ENCODE measurements at places on chromosomes 7 and 10.

DNA sequence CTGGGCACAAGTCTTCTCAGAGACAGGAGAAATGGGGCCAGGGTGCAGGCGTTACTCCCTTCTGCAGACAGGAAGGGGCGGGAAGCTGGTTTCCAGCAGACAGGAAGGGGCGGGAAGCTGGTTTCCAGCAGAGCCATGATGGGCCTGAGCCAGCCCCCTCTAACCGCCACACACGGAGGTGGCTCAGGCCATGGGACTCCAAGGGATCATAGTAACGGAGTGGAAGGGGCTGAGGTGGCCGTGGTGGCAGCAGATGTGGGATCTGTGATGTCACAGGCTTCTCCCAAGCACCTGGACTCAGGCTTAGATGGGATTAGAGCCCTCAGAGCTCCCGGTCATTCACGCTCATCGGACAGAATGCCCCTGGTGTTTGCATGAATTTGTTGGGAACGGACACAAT is 177.8 kb downstream of the USP6NL start:
- no peak for DNase-seq

- peak; percentile 48 for DNase-seq
These were observed 54.1 kb downstream of the MTERF1 start for GRCh38 chr7:91826377-91826776.

GRCh38 chr7:82443547-82444219 is at the start of gene CACNA2D1:
CACNA2D1 (minus strand) TSS chr7:82443777.
- DNase-seq: peak; percentile 93

DNA sequence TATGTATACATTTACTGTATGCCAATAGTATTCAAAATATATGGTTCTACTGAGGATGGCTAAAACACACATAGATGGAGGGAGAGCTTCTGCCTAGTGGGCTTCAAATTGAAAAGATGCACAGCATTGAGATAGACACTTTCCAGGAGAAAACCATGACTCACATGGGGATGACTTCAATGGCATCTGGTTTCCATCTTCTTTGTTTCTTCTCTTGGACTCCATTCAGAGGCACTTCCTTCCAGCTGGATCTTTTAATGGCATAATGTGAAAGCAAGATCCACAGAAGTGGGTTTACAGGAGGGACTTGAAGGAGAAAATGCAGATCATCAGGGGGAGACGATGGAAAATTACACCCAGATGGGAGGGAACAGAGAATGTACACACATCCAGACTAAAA is 84.9 kb downstream of the ZNF365 start:
- DNase-seq: peak; percentile 80

GRCh38 chr10:25304606-25305005 is 129.8 kb downstream of the GPR158 start:
- DNase-seq: no peak

DNA sequence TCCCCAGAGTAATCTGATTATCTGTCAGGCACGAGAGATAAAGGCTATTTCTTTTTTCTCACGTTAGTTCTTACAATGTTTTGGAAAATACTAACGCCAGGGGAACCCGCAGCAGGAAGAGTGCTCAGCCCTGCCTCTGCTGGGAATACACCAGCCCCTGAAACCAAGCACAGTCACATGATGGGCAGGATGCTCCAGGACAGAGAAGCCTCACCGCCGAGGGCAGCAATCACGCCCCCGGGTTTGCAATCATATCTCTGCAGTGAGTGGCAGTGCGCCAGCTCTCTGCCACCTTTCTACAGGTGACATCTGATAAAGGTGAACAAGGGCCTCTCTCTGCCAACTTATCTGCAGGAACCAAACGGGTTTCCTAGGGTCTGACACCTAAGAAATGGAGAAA is 39.8 kb downstream of the BRI3 start:
- no peak for DNase-seq

- no peak for DNase-seq
These were observed 486.7 kb downstream of the SDK1 start for GRCh38 chr7:3787717-3788264.

DNA sequence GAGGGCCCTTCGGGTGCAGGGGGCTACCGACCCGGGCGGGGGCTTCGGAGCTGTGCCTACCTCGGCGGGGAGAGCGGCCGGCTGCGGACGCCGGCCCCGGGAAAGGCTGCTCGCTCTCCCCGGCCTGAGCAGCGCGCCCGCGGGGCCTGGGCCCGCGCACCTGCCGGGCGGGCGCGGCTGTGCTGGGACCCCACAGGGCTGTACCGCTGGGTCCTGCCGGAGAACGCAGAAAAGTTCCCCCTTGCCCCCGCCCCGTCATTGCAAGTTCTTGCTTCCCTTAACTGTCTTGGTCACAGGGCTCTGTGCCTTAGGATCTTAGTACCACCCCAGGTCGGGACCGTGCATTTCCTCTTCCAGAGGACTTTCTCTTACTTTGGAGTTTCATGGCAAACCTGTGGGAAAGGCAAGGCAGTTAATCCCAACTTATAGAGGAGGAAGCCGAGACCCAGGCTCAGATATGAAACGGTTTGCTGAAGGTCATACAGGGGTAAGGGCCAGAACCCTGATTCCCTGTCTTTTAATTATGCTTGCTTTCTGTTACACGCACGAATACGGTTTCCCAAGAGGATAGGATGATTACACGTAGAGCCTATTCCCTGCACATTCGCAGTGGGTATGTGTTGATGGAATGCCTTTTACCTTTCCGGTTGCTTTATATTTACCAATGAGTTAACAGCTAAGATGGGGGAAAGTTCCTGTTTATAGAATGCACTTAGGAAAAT is 652 bp downstream of the PCGF5 start:
- DNase-seq: peak; percentile 7

DNA sequence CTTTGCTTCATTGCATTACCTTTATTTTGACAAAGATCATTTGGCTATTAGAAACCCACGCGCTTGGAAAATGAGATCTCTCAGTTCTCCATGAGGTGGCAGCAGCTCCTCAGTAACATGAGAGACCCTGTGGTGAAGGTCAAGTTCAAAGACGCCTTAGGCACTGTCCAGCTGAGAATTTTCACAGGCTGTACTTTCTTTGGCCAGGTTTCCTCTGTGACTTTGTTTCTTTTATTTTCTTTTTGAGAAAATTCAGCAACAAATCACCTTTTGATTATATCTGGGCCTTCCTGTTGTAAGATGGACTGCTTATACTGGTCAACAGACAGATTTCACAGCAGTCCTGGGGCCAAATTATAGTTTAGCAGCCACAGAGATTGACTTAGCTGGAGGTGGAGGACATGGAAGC is 54.5 kb downstream of the RAB18 start:
- peak; percentile 60 for DNase-seq

- DNase-seq: peak; percentile 57
These were observed 728 bp downstream of the PARD3 start for GRCh38 chr10:34814223-34814912.

DNA sequence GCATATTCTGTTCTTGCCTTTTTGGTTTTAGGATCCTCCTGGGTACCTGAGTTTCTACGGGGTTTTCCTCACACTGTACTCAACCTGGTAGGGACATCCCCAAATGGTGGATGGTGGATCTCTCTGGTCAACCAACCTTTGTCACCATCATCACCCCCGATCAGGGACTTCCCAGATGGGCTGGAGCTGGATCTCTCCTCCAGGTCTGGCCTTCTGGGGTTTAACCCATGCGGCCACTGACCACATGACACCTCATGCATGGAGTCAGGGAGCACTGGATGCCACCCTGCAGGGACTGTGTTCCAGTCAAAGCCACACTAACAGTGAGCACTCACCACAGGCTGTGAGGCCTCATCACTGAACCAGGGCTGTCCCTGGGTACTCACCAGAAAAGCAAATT is 80.0 kb downstream of the CELF2 start:
- DNase-seq: no peak

GRCh38 chr7:22944510-22944909 is 69.4 kb downstream of the HYCC1 start:
- DNase-seq: no peak

- DNase-seq: peak; percentile 77
These were observed 210.4 kb upstream of the ADO start for GRCh38 chr10:62594093-62594520.

DNA sequence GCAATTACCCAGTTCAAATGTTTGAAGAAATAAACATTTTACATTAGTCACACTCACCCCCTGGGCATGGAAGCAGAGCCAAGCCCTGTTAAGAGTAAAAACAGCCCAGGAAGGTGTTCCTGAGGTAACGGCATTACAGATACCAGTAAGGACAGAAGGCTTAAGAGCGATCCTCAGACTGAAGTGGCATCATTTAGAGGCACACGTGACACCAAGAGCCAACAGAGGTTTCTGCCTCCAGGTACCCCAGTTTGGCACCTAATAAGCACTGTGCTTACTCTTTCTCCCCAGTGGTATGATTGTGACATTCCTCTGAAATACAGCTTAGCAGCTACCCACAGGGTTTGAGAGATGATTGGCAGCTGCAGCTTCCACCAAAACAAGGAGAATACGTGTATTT is 17.2 kb downstream of the MMS19 start:
- DNase-seq: no peak

GRCh38 chr10:88157981-88158465 is 294.6 kb downstream of the PTEN start:
- peak; percentile 82 for DNase-seq

DNA sequence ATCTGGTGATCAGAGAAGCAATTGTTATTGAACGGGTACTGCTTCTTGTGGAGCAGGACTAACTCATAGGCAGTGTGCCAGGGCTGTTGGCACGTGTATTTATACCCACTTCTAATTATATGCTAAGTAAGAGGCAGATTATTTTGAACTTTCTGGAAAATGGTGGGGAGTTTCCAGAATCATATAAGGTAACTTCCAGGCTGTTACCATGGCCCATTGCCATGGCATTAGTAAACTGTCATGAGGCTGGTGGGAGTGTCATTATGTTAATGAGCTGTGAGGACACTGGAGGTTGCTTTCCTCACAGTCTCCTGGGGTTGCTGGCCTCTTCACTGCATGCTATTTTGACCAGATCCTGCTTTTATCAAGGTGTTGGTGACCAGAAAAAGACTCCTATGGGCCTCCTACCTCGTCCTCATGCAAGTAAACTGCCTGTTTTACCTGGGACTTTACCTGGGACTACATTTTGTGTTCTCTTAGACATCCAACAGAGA is 122.6 kb downstream of the KCND2 start:
- DNase-seq: no peak

- DNase-seq: no peak
These were observed 125.9 kb downstream of the PIP4K2A start for GRCh38 chr10:22588462-22588861.

- no peak for DNase-seq
These were observed 204.8 kb upstream of the MAGI2 start for GRCh38 chr7:79658304-79658703.

DNA sequence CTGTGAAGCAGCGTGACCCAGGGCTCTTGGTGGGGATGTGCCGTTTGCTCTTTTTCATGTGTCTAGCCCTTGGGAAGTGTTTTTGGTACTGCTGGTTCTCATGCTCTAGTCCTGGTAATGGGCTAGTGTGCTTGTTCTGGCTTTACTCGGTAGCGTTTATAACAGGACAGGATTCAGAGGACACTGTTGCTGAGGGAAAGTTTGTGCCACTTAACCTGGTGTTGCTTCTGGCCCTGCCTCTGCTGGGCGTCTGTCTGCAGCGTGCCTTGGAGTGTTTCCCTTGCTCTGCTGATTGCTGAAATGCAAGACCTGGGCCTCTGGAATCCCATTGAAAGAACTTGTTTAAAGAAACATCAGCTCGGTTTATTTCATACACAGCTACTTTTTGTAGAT is 35.0 kb downstream of the INPP5A start:
- peak; percentile 21 for DNase-seq

DNA sequence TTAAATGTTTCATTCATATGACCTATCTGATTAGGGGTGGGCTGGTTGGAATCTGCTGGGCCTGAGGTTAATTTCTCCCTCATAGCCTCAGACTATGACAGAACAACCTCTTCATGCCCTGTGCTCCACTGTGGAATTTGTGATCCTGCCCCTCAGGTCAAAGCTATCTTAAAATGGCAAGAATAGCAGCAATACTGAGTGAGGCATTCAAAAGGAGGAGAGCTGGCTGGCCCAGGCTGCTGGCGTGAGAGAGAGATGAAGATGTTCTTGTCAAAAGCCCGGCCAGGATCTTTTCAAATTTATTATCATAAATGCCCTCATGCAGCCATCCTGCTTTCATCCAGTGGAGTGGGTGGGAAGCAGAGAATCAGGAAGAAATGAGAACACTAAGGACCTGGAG is 41.8 kb upstream of the PLCE1 start:
- no peak for DNase-seq

- peak; percentile 38 for DNase-seq
These were observed 11.9 kb downstream of the RGR start for GRCh38 chr10:84256510-84257342.

DNA sequence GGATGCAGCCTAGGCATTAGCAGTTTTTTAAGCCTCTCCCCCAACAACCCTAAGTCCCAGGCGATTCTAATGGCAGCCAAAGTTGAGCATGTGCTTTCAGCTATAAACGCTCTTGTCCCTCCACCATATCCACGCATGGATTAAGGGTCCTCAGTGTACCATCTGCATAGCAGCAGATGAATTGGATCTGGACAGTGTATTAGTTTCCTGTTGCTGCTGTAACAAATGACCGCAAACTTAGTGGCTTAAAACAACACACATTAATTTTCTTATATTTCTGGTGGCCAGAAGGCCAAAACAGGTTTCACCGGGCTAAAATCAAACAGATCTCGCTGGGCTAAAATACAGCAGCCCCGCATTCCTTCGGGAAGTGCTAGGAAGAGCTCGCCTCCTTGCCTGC is 13.1 kb downstream of the TSPAN33 start:
- no peak for DNase-seq

DNA sequence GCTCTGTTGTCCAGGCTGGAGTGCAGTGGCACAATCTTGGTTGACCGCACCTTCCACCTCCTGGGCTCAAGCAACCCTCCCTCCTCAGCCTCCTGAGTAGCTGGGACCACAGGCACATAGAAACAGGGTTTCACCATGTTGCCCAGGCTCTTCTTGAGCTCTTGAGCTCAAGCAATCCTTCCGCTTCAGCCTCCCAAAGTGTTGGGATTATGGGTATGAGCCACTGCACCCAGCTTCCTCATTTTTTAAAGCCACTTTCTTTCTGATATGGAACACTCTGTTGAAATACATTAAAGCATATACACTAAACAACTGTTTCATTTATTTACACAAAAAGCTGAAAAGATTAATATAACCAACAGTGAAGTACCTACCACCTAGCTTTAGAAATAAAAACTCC is 117.2 kb downstream of the CLEC2L start:
- DNase-seq: no peak

- peak; percentile 10 for DNase-seq
These were observed 168.4 kb downstream of the SORCS3 start for GRCh38 chr10:104809288-104810090.

GRCh38 chr7:130441408-130441869 is 623 bp upstream of the CEP41 start:
- DNase-seq: no peak

DNA sequence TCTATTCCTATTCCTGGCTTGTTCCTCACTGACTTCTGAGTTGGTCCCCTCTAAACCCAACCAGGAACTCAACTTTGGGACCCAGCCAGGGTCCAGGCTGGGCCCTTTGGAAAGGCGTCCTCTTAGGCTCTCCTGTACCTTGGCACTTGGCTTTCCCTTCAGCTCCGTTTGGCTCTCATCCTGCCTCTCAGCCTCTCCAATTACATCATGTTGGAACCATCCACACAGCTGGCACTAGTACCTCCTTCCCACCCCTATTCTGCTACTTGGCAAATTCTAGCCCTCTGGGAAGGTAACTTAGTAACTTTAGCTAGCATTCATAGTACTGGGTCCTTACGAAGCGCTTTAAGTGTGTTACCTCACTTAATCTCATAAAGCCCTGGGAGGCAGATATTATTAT is 205.3 kb upstream of the HABP2 start:
- DNase-seq: no peak

Data from fibroblast of skin of scalp (primary cell).